ENCODE measurements at places on chromosomes 3 and 15.

GRCh38 chr3:146561879-146562278 lies 17.5 kb upstream of the PLSCR1 start:
- DNase-seq, result no peak

GRCh38 chr3:187198490-187198889 lies 1.2 kb downstream of the RTP1 start:
- DNase-seq, result no peak

DNA sequence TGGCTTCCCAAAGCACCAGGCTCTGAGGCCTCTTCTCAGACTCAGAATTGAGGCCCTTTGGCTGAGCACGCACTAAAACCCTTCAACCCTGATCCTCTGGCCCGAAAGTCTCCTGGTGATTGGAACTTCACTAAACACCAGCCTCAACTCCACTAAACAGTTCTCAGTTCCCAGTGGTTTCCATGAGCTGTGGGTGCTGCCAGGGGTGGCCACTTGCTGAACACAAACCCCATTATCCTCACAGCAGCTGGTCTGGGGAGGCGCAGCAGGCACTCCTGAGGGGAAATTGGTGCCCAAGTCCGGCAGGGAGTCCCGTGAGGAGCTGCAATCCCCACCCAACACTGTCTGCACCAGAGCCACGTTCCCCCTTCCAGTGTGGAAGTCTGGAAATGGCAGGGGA lies 3.8 kb upstream of the CLK3 start:
- DNase-seq, result no peak

GRCh38 chr3:178147001-178147400 lies 389.2 kb upstream of the KCNMB2 start:
- no peak for DNase-seq

Data from NCI-H1436 treated with DMSO at 0.1 percent for 48 hours (cell line).